CD4-positive, alpha-beta T cell treated with Interleukin-4 for 4 hours (primary cell): ENCODE measurements at places on chromosomes 1 and 21.

DNA sequence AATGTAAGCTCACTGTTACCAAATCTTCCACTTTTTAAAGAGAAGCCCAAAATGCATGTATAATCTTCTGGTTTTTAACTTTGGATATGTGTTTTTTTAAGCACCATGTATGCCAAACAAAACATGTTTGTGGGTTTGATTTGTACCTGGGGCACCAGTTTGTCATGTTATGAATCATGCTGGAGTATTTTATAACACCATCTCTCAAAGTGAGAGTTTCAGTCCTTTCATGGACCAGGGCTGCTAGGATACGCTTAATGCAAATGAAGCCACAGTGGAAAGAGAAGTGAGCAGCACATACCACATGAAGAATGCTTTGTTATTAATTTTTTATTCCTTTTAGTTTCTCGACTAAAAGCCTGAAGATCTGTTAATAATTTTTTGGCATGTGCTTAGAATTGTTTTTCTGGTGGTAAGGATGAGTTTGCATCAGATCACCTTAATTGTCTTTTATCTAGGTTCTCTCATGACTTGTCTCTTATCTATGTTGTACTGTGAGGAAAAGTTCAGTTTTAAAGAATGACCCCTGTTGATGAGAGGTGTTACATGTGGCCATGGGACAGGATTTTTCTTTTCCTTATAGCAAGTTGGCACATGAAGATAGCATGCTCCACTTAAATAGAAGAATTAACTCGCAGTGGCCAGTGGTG lies 2.0 kb upstream of the RABGAP1L start:
- peak; percentile 55 for DNase-seq

GRCh38 chr1:29176576-29176975 lies 5.1 kb downstream of the SRSF4 start:
- no peak for DNase-seq

- DNase-seq: no peak
Measured at GRCh38 chr1:55579332-55580001, 364.3 kb upstream of the USP24 start.

DNA sequence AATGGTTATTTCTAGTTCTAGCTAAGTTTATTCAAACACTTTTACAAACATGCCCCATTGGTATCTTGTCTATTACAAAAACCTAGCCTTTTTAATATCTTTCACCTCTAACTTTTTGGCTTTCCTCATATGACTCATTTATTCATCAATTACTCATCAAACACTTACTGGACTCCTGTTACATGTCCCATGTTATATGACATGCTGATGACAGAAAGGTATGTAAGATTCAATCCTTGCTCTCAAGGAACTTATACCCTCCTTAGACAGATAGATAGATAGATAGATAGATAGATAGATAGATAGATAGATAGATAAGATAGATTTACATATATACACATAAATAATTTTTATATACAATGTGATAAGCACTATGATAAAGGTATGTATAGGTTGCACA lies 33.9 kb upstream of the INSL5 start:
- no peak for DNase-seq

DNA sequence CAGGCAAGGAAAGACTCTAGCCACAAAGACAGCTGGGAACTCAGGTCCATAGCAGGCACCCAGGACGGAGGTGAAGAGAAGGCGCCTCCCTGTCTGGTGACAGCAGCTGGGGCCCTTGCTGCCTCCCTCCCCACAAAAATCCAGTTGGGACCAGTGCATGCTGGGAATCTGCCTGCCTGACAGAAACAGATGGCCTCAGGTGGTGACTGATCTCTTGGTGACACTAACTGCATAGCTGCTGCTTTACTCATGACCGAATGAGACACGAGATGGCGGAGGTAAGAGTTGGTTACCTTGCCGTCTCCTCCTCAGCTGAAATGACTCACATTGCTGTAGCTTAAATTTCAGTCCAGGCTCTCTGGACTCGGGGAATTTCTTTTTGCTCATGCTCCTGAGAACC lies 130.3 kb downstream of the FGGY start:
- DNase-seq: no peak

DNA sequence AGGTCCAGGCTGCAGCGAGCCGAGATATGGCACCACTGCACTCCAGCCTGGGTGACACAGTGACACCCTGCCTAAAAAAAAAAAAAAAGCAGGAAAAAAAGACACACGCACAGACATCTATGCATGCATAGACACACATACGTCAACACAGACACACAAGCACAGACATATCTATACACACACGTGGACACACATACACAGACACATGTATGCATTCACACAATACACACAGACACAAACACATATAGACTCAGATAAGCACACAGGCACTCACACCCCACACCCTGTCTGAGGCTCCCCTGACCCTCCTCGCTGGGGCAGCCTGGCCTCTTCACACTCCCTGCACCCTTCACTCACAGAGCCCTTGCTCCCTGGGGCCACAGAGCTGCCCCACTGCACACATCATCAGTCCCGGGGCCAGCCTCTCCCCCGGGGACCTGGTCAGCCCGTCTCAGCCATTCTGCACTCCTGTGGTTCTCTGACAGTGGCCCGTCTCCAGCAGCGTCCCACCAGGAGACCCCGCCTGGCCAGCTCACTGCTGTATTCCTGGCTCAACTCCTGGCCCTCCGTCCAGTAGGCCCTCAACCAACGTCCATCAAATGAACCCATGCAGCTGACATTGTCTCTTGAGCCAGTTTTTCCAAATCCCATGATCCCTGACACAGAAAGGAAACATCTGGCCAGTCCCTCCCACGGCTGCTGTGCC lies 4.6 kb upstream of the PRKCZ start:
- no peak for DNase-seq

DNA sequence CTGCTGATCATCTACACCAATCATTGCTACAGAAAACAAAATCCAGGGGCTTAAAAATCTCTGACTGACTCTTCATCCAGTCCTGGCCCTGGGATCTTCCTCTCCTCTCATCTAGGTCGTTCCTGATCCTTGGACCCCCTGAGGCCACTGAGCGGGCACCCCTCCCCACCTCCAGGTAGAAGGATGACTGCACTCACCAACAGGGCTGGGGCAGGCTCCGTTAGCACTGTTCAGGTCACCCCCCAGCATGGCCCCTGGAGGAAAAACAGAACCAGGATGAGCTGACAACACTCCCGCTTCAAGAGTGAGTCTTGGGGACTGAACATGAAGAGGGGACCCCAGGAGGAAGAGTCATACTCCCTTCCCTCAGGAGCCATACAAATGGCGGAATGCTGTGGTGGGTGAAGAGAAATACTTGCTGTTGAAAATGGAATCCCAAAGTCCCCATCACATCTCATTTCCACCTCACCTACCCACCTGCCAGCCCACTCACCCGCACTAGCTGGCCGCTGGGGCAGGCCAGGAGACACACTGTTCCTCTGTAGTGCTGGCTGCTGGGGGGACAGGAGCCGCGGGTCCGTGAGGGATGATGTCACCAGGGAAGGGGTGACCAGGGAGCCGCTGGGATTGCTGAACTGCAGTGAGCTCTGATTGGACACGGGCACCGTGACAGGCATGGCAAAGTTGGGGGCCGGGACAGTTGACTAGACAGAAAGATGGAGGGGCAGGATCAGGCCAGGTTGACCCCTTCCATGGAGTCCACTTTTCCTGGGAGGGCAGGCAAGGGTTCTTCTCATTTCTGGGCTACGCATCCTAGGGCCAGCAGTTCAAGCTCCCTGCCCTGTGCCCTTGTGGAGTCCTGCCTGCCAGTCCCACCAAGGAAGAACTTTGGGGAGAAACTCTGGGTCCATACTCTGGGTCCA lies 21.2 kb downstream of the MEF2D start:
- no peak for DNase-seq

DNA sequence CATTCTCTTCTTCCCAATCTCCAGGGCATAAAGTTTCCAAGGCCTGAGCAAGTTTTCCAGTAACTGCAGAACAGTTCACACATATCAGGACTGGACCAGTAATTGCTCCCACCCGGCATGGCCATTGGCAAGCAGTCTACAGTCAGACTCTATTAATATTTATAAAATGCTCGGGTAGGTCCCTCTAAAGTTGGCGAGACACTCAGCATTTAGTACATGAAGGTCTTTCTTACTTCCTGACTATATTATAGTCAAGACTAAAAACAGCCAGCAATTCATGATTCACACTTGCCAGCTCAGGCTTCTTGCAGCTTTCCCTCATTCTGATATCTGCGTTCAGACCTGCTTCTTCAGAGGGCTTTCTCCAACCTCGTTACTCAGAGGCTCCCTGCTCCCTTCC lies 25.4 kb downstream of the GADD45A start:
- DNase-seq: no peak

- no peak for DNase-seq
Measured at GRCh38 chr1:85328713-85329397, 52.4 kb upstream of the BCL10 start.

DNA sequence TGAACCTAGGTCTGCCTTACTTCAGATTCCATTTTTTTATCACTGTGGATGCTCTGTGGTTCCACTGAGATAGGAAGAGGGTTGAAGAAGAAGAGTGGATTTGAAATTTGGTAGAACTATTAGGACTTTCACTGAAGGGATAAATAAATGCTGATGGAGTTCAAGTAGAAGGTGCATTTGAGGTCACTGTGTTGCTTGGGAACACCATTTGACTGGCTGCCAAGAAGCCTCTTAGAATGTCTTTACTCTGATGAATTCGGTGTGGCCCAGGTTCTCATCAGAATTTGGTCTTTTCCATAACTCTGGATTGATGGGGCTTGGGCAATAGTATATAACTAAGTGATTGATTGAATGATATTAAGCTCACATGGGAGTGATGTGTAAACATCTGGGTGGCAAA lies 11.9 kb downstream of the XPR1 start:
- DNase-seq: no peak

- no peak for DNase-seq
Measured at GRCh38 chr1:226304291-226304955, 4.5 kb downstream of the LIN9 start.
